ENCODE measurements at places on chromosomes 1 and 21. TPM values are rescaled to one million over a fixed set of nuclear protein-coding genes. Genes with fewer than 3 reads are reported as not detected.

Gene KCNE2
- total RNA-seq: not detected

Gene GPR89A
- 45.5 TPM for total RNA-seq

Gene HSD3B1
- total RNA-seq: not detected

Gene MAB21L3
- total RNA-seq: 3.2 TPM

Gene TRMT13
- 59.4 TPM for total RNA-seq

Gene SEMA4A
- total RNA-seq: 7.3 TPM

GRCh38 chr21:45265721-45266517 lies 21.8 kb downstream of the POFUT2 start:
- DNase-seq: no peak

DNA sequence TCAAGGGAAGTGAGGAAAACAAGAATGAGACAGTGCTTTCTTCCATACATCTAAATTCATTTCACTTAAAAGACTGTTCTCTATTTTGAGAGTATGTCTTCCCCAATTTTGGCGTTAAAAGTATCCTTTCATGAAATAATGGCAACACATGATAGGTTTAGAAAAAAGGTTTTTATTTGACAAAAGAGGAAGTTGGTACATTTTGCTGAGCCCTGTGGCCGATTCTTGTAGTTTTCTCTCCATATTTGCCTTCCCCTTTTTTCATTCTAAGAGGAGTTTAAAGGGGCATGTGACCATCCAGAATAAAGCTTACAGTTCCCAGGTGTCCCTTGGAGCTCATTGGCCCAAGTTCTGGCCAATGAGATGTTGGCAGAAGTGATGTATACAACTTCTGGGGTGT lies 140.4 kb upstream of the KCNE2 start:
- no peak for DNase-seq

GRCh38 chr1:93814795-93815340 lies 64.1 kb downstream of the DNTTIP2 start:
- no peak for DNase-seq

GRCh38 chr1:182330303-182330702 lies 61.3 kb downstream of the GLUL start:
- DNase-seq: no peak

DNA sequence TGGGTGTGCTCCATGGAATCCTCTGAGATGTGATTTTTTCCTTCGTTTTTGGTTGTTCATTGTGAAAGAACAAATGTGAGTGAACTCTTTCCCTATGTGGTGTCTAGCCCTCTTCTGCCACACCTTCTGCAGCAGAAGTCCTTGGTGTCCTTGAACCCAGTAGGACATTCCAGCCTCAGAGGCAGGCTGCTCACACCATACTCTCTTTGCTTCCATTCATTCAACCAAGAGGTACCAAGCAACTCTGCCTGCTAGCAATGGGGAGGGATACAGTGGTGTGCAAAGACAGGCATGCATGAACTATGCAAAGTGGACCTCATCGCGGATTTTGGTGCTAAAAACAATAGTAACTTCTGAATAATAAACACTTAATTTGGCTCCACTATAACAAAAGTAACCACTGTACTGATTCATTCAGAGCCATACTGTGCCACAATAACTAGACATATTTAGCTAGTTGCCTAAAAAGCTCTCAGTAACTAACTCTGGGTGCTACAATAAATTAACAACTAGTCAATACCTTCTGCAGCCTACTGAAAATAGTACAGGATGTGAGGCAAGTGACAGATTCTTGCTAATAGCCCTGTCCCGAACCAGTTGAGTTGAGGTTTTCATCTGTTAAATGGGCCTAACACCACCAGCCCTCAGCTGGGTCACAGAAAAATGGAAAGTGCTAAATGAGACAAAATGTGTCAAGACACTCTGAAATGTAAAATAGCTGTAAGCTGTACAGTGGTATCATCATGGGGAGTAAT lies 155.4 kb downstream of the SLC45A1 start:
- no peak for DNase-seq

- no peak for DNase-seq
These were observed 321.1 kb downstream of the KCTD3 start for GRCh38 chr1:215888159-215888558.

- DNase-seq: no peak
These were observed 158.8 kb downstream of the TOMM20 start for GRCh38 chr1:234969581-234970400.

DNA sequence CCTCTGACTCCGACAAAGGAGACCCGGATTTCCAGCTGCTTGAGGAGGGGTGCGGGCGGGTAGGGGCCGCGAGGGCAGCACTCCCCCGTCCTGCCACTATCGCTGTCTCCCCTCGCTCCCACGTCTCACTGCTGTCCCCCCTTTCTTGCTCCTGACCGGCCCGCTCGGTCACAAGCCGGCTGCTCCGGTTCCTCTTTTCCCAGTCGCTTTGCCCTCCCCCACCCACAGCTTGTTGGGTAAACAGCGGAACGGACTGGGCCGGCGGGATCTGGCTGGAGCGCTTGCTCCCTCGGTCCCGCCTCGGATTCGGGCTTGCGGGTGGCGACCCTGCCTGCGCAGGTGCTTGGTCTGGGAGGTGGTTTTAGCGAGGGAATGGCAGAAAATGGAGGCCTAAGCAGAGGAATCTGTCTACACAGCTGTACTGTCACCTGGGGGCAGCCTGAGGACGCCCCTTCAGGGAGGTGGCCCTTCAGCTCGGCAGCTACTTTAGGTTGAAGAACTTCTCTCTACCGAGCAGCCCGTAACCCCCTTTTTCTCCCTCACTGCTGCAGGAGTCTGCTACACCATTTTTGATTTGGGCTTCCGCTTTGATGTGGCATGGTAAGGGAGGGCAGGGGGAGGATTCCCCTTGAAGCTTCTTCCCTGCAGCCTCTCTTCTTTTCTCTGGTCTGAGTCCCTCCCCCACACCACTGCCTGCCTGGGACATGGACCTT lies 645 bp downstream of the ATP6V0B start:
- DNase-seq: no peak

DNA sequence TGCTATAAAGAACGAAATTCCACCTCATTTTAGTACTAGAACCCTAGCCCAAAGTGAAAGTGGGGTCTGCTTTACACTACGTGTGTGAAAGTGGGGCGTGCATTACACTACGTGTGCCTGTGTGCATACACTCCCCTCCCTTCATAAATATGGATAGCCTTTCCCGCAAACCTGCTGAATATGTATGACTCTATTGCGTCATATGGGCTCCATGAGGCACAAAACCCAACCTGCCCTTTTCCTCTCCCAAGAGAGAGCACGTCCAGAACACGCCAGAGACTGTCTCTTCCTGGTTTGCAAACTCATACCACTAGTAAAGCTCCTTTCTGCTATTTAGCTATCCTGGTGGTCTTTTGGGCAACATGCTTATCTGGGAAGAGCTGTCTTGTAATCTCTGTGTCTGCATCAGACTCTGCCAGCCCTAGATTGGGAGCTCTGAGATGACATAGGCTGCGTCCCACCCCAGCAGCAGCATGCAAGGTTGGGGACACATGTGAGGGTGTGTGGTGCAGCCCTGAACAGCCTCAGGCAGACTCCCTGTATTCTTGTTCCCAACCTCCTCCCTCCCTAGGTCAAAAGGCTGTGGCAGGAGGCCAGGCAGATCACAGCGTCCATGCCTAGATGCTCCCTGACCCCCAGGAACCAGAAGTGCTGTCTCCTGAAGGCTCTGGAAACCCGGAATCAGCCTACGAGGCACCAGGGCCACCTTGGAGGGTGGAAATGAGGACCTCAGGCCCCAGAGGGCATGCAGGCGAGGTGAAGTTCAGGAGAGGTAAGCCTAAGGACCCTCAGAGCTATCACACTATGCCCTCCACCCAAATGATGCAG lies 12.3 kb upstream of the PADI1 start:
- DNase-seq: no peak
